Activated CD4-positive, alpha-beta T cell treated with anti-CD3 and anti-CD28 coated beads, Interleukin-2, amount 10 ng/mL, durations not matched to agents 7 days and 5 days (primary cell): ENCODE measurements at places on chromosomes 12 and 14. TPM values are rescaled to one million over a fixed set of nuclear protein-coding genes. Genes with fewer than 3 reads are reported as not detected.
A peak's percentile ranks its signal among the peaks of the same experiment; 100 is the strongest.

DNA sequence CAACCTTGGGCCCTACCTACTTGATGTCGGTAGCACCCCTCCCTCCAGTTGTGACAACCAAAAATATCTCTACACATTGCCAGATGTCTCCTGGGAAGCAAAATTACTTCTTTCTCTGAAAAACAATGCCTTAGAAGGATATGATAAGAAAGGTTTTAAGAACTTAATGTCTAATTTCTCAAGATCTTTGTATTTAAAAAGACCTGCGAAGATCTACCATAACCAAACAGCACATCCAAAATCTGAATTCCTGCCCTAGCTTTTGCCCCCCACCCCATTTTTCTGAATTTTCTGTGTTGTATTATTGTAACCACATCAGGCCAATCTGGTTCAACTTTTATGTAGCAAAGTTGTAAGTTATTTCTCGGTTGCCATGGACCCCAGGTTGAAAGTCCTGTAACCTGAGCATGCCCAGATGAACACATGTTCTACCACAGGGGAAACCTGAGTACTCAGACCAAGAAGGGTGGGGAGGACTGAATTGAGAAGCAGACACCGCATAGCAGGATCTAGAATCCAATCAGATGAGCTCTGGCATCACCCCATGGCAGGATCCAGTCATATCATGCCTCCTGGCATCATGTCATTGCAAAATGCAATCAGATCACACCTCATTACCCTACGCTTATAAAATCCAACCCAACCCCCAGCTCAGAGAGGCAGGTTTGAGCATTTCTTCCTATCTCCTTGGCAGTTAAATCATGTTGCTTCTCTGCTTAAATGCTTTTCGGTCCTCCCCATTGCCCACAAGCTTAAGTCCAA lies 8.7 kb downstream of the TMEM253 start:
- peaks cover 15% of the 10 kb centered on the region for H3K4me1 ChIP-seq
- DNase-seq = no peak
- no peak overlapping the region for H3K4me3 ChIP-seq

DNA sequence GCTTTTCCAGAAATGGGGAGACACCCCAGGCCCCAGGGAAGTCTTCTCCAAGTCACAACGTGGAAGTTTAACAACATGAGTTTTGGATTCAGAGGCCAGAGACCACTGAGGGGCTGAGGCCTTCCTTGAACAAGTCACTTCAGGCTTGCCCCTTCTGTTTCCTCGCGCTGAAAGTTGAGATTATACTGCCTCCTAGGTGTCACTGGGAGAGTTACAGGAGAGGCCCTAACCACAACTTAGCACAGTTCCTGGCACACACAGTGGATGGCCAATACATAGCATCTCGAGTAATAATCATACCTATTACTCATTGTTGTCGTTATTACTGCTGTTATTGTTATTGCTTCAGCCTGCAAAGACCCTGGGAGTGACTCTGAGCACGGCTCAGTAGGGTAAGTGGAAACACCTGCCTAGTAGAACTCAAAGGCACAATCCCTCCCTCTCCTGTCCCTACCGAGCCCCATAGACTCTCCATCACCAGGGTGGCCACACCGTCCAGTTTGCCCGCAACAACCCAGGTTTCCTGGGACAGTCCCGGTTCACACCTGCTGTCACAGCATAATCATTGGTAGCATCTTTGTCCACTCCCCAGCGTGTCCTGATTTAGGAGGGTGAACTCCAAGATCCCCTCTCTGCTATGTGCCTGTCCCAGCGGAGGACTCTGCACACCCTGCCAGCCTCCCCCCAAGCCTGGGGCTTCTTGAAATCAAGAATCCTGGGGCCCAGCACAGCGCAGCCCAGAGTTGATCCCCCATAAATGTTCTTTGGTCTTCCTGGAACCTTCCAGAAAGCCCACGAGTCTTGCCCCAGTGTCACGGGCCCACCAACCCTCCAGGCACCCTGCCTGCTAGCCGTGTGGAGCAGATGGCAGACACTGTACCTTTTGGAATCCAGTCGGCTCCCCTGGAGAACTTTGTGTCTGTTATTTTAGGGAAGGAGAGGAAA lies 85.0 kb downstream of the SYNE3 start:
- H3K4me1 ChIP-seq = peaks cover 1% of the 10 kb centered on the region
- H3K36me3 ChIP-seq = peaks cover 60% of the 10 kb centered on the region

Gene POTEM
- not detected for total RNA-seq

GRCh38 chr14:60094306-60094897 lies 2.7 kb downstream of the PCNX4 start:
- H3K27me3 ChIP-seq = no peaks in the 10 kb centered on the region
- peaks cover 34% of the 10 kb centered on the region for H3K4me1 ChIP-seq
- H3K36me3 ChIP-seq = peaks cover 31% of the 10 kb centered on the region
- peak; percentile 40 for DNase-seq
- H3K4me3 ChIP-seq = peak overlapping the region; percentile 93

GRCh38 chr14:58954901-58955861 lies 233.3 kb upstream of the DAAM1 start:
- no peak overlapping the region for H3K27ac ChIP-seq
- H3K27me3 ChIP-seq = peaks cover 23% of the 10 kb centered on the region
- no peak overlapping the region for H3K4me3 ChIP-seq
- peaks cover 1% of the 10 kb centered on the region for H3K36me3 ChIP-seq
- H3K4me1 ChIP-seq = peaks cover 5% of the 10 kb centered on the region
- DNase-seq = no peak

DNA sequence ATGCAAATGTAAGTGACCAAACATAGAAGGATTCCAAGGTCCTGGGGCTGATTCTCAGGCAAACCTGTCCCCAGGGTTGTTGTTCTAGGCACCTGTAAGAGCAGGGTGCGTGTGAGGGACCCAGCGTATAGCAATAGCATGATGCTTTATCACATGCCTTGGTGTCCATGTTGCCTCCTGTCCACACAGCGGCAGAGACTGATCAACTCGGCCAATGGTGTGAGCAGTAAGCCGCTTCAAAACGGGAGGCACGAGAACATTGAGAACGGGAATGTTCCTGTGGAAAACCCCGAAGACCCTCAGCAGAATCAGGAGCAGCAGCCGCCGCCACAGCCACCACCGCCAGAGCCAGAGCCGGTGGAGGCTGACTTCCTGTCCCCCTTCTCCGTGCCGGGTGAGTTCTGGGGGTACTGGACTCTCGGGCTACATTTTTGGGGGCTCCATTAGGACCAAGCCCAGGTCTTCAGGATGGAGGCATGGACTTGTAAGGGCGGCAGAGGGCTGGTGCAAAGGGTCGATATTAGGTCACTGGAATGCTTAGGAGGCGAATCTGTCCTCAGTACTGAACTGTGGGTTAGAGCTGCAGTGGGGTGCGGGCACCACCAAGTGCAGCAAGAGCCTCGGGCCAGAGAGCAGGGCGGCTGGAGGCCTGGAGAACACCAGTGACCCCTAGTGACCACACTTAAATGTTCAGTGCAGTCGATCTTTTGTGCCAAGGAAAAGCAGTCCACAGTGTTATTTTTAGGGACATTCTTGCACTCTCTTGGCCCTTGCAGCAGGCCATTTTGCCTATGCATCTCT lies 57.2 kb upstream of the RIN3 start:
- no peak overlapping the region for H3K4me3 ChIP-seq
- peaks cover 7% of the 10 kb centered on the region for H3K4me1 ChIP-seq
- no peaks in the 10 kb centered on the region for H3K36me3 ChIP-seq
- H3K27me3 ChIP-seq = peaks cover 1% of the 10 kb centered on the region

DNA sequence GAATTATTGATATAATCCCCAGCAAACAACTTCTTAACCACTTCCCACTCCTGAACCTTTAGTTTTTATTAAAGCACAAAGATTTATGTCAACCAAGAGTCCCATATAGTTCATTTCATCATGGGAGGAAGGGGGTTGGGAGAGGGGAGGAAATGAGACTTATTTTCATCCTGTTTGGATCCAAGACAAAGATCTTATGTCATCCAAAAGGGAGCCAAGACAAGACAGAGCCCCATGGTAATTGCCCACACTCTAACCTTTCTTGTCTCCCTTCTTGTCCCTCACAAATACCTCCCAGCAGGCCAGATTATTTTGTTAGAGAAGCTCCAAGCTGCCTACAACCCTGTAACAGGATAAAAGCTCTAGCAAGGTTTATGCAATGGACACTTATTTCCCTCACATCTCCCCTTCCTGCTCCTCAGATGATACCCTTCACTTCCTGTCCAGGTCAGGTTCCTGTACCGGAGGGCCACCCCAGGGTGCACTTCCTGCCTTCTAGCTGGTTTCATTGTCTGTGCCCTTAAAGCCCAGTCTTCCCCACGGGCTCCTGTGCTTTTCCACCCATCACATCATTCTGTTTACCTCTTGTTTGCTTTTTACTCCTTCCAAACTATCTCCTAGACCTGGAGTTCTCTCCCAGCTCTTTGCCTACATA lies 123.7 kb upstream of the MDM1 start:
- peak; percentile 27 for DNase-seq
- H3K4me3 ChIP-seq = peak overlapping the region; percentile 1
- peaks cover 62% of the 10 kb centered on the region for H3K4me1 ChIP-seq
- H3K27me3 ChIP-seq = no peaks in the 10 kb centered on the region

Gene GALNT8
- total RNA-seq = 0.85 TPM

DNA sequence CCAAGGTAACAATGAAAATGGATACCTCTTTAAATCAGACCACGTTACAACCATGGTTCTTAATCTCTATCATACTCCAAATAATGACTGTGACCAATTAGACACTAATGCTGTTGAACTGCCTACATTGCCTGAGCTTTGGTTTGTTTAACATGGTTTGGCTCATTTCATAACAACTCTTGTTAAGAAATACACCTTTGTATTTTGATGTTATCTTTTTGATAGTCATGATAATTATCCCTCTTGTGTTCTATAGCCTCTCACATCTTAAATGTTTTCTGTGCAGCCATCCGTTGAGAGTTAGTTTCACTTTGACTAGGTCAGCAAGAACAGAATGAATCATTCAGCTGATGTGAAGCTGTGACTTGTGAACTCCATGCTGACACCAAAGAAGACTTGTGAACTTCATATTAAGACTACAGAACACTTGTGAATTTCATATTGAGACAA lies 75.5 kb upstream of the RERGL start:
- H3K4me1 ChIP-seq = peaks cover 8% of the 10 kb centered on the region
- peak; percentile 10 for DNase-seq
- peak overlapping the region; percentile 6 for H3K27ac ChIP-seq
- H3K4me3 ChIP-seq = no peak overlapping the region
- no peaks in the 10 kb centered on the region for H3K27me3 ChIP-seq

Gene HRK
- total RNA-seq = not detected

Gene FGF6
- not detected for total RNA-seq

DNA sequence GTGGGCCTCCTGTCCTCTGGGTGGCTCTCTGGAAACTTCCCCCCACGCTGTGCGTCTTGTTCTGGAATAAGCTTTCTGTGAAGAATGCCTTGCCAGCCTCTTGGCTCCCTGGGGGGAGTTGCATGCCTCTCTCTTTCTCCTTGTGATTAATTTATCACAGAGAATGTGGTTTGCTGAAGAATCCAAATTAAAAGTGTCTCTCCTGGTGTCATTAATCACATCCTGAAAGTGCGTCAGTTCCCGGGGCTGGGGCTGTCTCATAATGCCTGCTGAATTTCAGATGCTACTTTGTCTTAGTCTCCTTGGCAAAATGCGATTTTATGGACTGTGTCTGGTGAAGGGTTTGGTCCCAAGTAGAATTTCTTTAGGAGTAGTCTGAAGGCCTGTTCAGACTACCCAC lies 787.7 kb upstream of the TMEM132C start:
- H3K27me3 ChIP-seq = no peaks in the 10 kb centered on the region
- no peaks in the 10 kb centered on the region for H3K36me3 ChIP-seq
- no peak overlapping the region for H3K4me3 ChIP-seq
- no peak overlapping the region for H3K27ac ChIP-seq
- H3K4me1 ChIP-seq = no peaks in the 10 kb centered on the region
